Hematopoietic multipotent progenitor cell treated with erythropoietin and hydrocortisone succinate and interleukin-3 and kit ligand, for 6 days (in vitro differentiated cells): ENCODE measurements at places on chromosomes 16 and 17.

- no peak for DNase-seq
These were observed 8.0 kb upstream of the KCNG4 start for GRCh38 chr16:84247844-84248243.

DNA sequence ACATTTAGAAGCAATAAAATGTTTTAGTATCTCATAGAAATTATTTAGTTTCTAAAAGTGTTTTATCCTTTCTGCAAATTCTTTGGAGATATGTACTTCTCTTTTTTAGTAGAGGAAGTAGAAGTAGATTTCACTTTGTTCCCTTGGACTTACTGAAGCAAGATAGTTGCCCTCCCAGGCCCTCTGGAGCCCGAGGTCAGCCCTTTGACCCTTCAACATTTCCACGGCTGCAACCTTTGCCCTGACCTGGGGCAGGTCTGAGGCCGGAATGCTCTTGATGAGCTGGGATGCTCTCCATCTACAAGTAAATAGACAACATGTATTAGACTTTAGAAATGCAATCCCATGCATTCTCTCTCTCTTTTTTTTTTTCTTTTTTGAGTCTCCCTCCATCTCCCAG lies 167.5 kb downstream of the CDK5R1 start:
- DNase-seq, result no peak

DNA sequence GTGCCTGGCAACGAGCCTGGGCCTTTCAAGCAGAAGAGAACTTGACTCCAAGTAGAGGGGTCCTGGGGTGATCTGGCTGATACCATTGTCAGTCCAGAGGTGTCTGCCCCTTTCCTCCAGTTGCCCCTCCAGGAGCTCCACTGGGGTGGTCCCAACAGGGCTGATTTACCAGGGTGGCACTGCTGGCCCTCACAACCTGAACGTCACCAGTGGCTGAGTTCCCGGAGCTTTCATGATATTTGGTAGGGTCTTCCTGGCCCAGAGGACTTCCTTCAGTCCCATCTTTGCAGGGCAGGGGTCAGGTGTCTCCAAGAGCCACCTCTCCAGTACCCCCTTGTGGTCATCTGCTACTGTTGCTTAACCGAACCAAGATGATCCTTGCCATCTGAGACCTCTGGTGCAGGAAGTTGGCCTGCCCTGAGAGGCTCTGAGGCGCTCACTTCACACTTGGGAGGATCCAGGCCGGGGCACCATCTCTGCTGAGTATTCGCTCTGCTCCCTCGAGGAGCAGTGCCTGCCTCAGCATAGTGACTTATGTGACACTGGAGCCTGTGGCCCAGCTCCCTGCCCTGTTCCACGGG lies 3.5 kb downstream of the LIMD2 start:
- peak; percentile 84 for DNase-seq

DNA sequence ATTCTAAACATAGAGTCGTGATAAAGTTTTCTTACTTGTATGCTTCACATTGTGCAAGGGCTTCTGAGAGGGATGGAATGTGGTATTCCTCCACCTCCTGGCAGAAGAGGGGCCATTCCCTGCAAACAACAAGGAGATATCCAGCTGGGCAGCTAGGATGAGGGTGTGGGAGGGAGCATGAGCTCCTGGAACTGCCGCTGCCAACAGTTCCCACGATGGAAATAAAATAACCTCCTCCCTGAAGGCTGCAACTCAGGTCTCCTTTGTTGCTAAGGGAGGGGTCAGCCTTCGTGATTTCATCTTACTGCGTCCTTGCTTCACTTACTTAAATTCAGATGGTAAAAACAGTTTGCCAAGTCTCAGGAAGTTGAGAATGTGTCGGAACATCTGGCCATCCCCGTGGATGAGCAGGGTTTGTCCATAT lies 15.6 kb downstream of the PLEKHG4 start:
- DNase-seq, result no peak

DNA sequence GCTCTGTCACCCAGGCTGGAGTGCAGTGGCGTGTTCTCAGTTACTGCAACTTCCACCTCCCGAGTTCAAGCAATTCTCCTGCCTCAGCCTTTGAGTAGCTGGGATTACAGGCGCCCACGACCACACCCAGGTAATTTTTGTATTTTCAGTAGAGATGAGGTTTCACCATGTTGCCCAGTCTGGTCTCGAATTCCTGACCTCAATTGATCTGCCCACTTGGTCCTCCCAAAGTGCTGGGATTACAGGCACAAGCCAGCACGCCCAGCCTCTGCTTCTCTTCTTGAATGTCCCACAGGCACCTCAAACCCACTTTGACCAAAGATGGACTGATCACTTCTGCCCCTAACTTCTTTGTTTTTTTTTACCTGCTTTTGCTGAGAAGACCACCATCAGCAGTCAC lies 4.6 kb upstream of the ARL5C start:
- no peak for DNase-seq

DNA sequence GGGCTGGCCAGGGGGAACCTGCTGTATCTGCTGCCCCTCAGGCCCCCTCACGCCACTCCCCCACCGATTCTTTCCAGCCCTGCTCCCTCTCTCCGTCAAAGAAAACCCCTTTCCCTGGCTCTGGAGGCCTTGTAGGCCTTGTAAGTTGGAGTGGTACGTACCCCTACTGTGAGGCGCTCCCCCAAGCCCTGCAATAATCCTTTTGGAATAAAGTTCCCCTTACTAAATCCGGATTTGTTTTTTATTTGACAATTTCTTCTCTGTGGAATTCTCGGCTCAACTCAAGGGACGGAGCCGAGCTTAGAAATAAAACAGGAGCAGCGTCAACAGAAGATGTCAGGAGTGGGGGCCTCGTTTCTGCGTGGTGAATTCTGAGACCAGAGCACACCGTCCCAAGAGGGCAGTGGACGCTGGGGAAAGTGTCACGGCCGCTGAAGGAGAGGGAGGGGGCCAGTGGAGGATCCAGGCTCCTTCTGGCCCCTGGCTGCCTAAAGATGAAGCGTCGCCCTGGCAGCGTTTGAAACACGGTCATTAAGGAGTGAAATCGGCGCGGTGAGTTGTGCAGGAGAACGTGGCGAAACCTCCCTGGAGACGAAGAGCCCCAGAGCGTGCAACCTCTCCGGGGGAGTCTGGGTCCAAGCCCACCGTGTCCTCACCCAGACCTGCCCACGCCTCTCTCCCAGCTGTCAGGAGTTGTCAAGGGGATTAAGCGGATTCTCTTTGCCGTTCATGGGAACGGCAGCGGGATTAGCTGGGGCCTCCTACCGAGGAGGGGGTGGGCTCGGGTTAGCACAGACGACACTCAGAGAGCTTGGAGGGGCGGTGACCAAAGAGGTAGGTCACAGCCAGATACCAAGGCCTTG lies 47.0 kb downstream of the SLC7A5 start:
- DNase-seq, result no peak

GRCh38 chr17:35790841-35791240 lies 4.6 kb downstream of the MMP28 start:
- DNase-seq, result no peak

DNA sequence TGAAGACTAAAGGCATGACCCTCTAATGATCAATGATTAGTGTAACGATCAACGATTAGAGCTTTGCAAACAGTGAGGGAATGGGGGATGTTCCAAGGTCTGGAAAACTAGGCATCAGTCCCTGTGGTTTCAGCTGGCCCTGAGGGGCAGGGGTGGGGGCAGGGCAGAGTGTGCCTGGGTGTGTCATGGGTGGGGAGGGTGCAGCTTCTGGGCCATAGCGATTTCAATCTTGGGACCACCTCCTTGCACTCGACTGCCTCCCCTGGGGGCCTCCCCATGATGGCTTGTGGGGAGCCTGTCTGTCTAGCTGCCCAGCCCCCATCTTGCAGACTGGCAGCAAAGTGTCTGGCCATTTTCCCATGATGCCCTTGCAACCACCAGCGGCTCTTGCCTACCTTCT lies 8.4 kb downstream of the TAC4 start:
- DNase-seq, result peak; percentile 47

DNA sequence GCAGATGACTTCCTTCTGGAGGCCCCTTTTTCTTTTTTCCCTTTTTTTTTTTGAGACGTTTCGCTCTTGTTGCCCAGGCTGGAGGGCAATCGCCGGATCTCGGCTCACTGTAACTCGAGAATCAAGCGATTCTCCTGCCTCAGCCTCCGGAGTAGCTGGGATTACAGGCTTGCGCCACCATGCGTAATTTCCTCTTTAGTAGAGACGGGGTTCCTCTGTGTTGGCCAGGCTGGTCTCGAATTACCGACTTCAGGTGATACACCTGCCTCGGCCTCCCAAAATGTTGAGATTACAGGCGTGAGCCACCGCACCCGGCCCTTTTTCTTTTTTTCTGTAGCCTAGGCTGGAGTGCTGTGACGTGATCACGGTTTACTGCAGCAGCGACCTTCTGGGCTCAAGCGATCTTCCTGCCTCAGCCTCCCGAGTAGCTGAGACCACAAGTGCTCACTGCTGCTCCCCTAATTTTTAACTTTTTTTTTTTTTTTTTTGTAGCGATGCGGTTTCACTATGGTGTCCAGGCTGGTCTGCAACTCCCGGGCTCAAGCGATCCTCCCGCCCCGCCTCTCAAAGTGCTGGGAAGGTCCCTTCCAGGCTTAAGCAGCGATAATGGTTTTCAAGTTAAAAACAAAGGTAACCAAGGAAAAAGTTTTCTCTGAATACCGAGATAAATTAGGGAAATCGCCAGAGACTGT lies 956 bp upstream of the IST1 start:
- peak; percentile 61 for DNase-seq

- peak; percentile 27 for DNase-seq
These were observed 1.2 kb upstream of the FOXF1 start for GRCh38 chr16:86508947-86509758.

DNA sequence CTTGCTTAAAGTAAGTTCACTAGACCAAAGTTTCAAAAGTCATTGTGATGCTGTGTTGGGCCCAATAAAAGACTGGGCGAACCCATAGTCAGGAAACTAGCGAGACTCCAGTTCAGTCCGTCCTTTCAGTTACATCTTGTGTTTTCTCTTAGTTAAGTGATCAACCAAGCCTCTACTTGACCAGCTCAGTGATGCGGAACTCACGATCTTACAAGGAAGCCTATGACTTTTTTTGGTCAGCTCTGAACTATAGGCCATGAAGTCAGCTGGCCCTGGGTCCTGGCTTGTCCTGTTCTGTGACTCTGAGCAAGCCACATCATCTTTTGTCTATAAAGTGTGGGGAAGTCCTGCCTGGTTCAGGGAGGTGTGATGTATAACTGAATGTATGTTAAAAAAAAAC lies 21.7 kb upstream of the WSCD1 start:
- DNase-seq, result no peak

DNA sequence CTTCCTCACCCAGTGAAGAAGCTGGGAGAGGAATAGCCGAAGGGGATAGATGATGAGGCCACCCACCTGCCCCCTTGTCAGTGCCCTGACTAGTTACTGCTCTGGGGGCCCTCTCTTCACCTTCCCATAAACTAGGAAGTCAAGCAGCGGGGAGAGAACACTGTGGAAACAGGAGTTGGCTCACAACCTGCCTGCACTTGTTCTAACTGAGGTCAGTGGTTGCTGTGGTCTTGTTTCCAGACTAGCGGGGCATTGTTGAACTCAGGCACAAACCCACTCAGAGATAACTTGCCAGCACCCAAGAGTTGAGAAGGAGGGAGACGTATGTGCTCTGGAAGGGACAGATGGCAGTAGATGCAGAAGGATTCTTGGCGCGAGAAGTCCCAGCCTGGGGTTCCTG lies 48.6 kb upstream of the DDX52 start:
- no peak for DNase-seq

DNA sequence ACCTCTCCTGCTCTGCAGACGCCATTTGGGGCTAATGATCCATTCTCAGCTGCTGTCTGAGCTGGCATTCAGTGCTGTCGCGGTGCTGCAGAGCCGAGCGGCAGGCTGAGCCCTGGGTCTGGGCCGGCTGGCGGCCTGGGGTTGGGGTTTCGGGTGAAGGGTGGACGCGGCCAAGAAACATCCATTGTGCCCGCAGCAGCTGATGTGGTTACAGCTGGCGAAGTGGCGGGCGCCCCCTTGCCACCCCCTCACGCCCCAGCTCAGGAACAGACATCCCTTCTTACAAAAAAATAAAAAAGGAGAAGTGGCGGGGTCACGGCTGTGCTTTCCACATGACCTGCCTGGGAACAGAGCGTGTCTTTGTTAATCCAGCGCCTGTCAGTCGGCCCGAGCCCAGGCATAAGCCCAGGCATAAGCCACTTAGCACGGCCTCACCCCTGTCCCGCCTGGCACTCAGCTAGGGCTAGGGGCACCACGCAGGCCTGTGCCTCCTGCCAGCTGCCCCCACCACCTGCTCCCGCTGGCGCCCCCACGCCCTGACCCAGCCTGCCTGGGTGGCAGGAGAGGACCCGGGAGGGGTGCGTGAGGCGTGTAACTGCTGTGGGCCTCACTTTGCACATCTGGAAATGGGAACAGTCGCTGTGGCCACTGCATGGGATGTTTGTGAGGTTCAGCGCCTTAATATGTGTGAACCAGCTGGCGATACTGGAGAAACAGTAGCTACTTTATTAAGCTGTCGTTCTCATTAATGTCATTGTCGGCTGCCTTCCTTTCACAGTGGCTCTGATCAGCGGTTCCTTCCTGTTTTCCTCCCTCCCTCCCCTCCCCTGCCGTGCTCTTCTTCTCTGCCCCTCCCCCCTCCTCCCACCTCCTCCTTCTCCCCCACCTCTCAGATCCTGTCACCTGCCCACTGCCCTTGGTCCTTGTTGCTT lies 197.7 kb upstream of the CIBAR2 start:
- DNase-seq, result peak; percentile 77

- no peak for DNase-seq
These were observed 5.7 kb downstream of the GPR179 start for GRCh38 chr17:38338053-38338452.

- peak; percentile 71 for DNase-seq
These were observed 61.0 kb downstream of the TNRC6C start for GRCh38 chr17:78019367-78019975.

DNA sequence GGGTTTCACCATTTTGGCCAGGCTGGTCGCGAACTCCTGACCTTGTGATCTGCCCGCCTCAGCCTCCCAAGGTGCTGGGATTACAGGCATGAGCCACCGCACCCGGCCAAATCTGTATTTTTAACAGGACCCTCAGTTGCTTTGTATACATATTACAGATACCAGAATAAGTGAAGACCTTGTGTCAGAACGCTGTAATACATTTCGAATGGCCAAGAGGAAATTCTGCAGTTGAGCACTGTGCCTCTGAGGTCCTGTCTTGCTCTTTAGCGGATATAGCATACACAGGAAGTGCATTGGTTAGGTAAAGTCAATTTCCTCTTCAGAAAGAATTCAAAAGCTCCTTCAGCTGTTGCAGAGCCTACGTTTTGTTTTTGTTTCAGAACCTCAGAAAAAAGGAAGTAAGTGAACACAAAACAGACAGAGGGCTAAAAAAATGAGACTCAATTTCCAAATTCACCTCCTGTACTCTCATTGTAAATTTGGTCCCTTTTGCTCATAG lies 15.7 kb downstream of the CRLF3 start:
- peak; percentile 69 for DNase-seq
